ENCODE measurements at places on chromosomes 3 and 15.

DNA sequence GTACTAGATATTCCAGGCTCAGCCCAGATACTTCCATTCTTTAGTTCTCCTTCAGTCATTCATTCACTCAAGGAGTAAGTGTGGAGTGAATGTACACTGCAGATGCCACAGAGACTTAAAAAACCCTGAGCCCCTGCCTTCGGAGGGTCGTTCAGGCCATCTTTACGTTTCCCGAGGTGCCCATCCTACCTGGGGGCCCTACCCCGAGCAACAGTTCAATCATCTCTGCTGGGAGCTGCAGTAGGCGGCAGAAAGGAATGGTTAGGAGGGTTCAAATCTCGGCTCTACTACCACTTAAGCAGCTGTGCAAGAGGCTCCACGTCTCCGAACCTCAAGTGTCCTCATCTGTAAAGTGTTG lies 613 bp downstream of the SEC13 start:
- no peak for DNase-seq

DNA sequence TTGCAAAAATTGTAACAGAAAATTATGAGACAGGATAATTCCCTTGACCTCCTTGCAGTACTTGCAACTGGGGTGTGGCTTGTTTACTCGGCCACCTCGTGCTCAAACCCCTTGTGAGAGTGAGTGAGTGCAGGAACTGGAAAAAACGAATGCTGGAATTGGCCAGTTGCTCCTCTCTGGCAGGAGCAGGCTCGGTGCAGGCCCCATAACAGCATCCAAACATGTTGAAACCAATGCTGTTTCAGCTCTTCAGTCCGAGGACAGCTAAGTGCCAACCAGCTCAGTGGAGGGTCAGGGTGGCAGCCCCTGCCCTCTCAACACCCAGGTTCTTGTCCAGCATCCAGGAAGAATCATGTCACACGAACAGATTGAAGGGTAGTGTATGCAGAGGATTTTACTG lies 36.9 kb downstream of the METTL6 start:
- DNase-seq = no peak

- DNase-seq = peak; percentile 41
These were observed 15.2 kb downstream of the PRICKLE2 start for GRCh38 chr3:64209866-64210621.

- DNase-seq = no peak
These were observed 43.5 kb downstream of the PHC3 start for GRCh38 chr3:170137986-170138385.

GRCh38 chr3:99789011-99789721 lies 28.5 kb upstream of the CMSS1 start:
- DNase-seq = peak; percentile 13

DNA sequence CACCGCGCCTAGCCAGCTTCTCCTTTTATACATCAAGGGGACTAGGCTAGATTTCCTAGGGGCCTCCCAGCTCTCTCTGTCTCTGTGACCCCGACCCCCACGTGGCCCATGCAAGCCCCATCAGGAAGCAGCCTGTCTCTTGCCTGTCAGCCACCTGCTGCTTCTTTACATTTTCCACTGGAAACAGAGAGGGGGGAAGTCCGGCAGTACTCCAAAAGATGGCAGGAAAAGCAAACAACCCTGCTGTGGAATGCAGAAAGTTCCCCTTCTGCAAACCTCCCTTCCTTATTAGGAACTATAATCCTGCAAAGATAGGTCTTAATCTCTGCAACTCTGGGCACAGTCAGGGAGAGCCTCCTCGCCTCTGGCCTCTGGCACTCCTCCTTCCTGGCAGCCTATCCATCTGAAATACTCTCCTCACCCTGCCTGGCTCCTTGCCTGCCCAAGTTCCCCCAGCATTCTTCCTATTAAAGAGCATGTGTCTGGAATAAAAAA lies 47.4 kb upstream of the HACD2 start:
- peak; percentile 25 for DNase-seq

- no peak for DNase-seq
These were observed 30.8 kb downstream of the CCDC80 start for GRCh38 chr3:112610121-112610520.

DNA sequence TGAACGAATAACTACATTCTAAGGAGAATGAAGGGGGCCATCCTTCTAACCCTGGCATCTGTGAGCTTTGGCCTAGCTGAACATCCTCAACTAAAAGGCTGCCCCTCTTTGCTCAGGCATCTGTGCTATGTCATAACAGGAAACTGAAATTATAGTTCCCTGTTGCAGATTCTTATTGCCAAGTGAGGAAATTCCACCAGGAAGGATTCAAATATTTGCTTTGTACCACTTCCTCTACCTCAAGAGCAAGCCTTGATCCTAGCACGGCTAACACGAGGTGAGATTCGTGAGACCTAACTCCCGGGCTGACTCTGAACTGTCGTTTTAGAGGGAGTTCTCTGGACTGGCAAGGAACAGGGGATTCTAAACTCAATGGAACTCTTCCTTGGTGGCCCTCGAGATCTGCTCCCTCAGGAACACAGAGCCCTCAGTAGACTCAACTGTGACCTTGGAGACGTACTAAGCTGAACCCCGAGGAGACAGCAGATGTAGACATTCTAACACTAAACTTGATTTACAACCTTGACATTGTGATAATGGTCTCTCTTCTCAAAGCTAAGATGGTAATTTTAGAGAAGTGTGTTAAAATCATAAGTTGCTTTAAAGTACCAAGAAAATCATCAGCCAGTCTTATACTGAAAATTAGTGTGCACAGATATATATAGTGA lies 4.2 kb downstream of the SPG21 start:
- no peak for DNase-seq

- DNase-seq = no peak
These were observed 44.9 kb upstream of the LRRFIP2 start for GRCh38 chr3:37219266-37219665.

GRCh38 chr15:66038387-66039116 lies 169.3 kb downstream of the RAB11A start:
- no peak for DNase-seq

GRCh38 chr3:188908002-188908850 lies 263.5 kb upstream of the TPRG1 start:
- no peak for DNase-seq

All from transverse colon (tissue), 4 donors.